ENCODE measurements at places on chromosomes 11 and 22.

DNA sequence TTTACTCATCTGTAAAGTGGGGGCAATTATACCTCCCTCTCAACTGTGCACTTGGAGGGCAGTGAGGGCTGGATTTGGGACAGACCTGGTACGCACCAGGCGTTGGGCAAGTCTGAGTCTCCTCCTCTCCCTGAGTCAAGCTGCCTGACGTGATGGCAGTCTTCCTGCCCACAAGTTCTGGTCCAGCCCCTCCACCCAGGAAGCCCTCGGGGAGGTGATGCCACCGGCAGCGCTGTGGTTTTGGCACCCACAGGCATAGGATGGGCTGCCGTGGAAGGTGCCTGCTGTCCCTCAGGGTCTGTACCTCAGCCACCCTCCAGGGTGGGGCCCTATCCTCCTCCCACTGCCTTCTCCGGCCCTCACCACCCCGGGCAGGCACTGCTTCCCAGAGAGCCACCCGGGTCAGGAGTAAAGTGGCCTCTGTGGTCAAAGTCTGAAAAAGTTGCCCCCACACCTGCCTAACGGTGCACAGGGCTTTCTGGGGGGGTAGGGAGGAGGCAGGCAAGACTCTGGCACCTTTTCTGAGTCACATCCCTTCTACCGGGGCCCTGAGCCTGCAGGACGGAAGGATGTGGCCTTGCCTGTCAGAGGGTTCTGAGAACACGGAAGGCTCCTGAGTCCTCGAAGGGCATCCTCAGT lies 6.5 kb upstream of the APOBEC3H start:
- DNase-seq = peak; percentile 76

GRCh38 chr11:34333787-34334186 lies 24.0 kb downstream of the ABTB2 start:
- DNase-seq = no peak

GRCh38 chr11:111460856-111461255 lies 51.3 kb downstream of the BTG4 start:
- DNase-seq = no peak

DNA sequence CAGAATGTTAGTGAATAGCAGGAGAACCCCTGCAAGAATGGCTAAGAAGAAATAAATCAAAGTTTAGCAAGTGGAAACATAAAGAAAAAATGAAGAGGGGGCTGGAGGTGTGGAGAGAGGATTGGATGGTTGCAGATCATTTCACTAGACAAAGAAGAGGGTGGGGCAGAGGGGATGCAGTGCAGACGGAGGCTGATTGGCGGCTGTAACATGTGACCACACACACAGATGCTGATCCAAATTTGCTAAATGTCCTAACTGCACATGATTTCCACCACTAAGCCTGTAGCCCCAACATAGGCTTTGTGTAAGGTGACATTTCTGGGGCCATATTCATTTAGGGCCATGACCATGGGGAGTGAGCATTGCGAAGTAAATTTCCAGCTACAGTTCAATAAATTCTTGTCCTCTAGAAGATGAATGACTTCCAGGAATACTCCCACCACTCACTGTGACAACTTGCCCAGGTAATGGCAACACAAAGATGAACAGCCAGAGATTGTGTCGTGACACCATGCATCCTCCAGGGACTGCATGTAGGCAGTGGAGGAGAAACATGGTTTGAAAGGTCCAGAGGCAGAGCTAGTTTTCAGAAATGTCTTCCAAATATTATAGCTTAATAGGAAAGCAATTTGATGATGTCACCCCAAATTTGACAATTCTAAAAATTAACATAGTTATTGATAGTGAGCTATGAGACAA lies 6.8 kb downstream of the KRTAP5-11 start:
- DNase-seq = no peak

- DNase-seq = no peak
Observed at GRCh38 chr22:32733923-32734514, 67.5 kb upstream of the TIMP3 start.

- DNase-seq = no peak
Observed at GRCh38 chr11:117750916-117751662, 45.9 kb downstream of the DSCAML1 start.

DNA sequence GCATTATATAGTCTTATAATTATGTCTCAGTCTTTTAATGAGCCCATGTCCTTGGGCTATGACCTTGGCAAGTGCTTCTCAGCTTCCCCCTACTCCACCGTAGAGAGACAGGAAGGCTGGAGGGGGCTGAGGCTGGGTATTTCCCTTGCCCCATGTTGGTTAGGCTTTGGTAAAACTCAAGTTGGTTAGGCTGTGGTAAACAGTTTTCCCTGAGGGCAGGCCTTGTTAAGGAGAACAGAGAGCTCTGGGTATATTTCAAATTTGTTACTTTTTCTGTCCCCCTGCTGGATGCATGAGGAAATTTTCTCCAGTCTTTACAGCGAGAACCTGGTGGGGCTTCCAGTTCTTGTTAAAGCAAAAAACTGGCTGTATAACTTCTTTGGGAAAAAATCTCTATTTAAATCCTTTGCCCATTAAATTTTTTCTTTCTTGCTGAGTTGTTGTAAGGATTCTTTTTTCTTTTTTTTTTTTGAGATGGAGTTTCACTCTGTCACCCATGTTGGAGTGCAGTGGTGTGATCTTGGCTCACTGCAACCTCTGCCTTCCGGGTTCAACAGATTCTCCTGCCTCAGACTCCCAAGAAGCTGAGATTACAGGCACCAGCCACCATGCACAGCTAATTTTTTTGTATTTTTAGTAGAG lies 12.2 kb upstream of the DCHS1 start:
- no peak for DNase-seq

GRCh38 chr11:9577556-9577955 lies 4.1 kb downstream of the WEE1 start:
- no peak for DNase-seq

- no peak for DNase-seq
Observed at GRCh38 chr11:19719960-19720359, 7.3 kb downstream of the NAV2 start.

- DNase-seq = no peak
Observed at GRCh38 chr22:27881421-27881820, 37.6 kb downstream of the PITPNB start.
